GM10248 (cell line): ENCODE measurements at places on chromosomes 6 and 20.

DNA sequence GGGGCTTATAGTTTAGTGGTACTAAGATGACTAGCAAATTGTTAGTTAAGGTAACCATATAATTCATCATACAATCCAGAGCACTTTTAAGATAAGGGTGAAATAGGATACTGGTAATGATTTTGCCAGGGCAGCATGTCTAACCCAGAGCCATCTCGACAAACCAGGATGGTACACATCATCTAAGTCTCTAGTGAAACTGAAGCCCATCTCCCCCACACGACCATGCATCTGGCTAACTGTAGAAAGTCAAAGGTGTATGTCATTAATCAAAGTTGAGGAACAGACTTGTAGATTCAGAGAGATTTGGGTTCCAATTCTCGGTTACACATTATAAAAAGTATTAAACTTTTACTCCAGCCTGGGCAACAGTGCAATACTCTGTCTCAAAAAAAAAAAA lies 78.3 kb downstream of the PRKN start:
- DNase-seq = no peak

DNA sequence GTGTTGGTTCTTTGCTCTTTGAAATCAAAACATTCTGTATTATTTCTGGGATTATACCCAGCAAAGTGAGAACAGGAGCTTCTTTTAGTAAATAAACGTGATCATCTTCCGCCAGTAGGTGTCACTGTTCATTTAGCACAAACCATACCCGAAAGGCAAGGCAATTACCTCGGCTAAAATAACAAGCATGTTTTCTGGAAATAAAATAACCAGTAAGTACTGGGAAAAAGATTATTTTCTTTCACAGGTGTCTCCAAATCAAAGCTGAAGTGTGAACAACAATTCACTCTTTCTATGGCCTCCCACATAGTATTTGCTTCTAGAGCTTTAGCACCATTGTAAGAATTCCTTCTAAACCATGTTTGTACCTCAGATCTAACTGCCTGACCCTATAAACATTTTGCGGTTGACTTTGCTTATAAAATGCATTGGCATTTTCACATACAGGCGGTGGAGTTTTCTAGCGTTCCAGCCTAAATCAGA lies 144.6 kb upstream of the AGPAT4 start:
- DNase-seq = peak; percentile 48

DNA sequence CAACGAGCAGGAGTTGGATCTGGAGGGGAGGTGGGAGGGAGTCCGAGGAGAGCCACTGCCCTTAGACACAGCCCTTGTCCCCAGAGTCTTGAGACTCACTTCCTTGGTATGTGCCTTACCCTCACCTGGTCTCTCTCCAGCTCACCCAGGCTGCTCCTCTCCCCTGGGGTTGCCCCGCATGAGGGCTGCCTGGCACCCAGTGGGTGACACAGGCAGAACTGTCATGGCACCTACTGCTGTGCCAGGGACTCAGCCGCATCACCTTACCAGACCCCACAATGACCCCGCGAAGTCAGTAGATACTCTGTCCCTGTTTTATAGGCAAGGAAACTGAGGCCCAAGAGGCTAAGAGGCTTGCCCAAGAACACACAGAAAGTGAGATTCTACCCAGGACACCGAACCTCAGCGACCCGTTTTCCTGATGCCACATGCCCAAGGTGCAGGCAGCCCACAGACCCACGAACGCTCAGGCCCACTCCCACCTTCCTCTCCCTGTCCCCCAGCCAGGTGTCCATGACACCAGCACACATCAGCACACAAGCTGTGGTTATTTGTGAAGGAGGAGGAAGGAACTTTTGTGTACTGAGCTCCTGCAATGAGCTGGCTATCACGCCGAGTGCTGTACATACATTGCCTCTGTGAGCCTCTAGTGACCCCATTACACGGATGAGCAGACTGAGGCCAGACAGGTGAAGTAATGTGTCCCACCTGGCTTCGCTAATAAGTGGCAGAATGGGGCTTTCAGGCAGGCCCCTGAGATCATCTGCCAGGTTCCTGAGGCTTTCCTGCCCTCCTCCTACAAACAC lies 168.1 kb downstream of the GRM4 start:
- DNase-seq = no peak

- DNase-seq = no peak
Observed at GRCh38 chr6:37856285-37856684, 36.8 kb downstream of the ZFAND3 start.

DNA sequence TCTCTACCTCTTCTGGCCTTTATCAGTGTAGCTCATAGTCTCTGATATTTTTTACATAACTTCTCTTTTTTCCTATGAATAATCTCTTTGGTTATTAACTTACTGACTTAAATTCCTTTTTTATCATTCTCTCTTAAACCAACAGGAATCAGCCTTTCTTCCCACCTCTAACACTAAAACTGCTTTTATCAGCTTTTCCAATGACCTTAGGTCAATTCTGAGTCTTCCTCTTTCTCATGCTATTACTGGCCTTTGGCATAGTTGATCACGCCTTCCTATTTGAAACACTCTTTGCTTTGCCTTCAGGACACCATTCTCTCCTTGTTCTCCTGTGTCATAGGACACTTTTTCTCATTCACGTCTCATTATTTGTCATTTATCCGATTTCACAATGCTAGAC lies 8.1 kb upstream of the HINT3 start:
- no peak for DNase-seq

GRCh38 chr20:43983904-43984361 lies 69.3 kb downstream of the TOX2 start:
- no peak for DNase-seq
